ENCODE measurements at places on chromosomes 6 and 20. TPM values are rescaled to one million over a fixed set of nuclear protein-coding genes. Genes with fewer than 3 reads are reported as not detected.

DNA sequence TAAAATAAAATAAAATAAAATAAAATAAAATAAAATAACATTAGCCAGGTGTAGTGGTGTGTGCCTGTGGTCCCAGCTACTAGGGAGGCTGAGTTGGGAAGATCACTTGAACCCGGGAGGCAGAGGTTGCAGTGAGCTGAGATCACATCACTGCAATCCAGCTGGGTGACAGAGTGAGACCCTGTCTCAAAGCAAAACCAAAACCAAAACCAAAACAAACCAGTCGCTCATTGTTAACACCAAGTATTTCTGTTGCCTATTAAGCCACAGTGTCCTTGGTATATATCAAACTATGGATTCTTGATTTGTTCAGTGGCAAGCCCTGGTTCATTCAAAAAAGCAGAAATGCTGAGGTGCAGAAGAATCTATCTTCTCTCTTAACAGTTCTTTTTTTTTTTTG, 65.7 kb downstream of the PYGB start:
- no peak for DNase-seq

AARS2 gene
- 7.5 TPM for polyA plus RNA-seq

DNA sequence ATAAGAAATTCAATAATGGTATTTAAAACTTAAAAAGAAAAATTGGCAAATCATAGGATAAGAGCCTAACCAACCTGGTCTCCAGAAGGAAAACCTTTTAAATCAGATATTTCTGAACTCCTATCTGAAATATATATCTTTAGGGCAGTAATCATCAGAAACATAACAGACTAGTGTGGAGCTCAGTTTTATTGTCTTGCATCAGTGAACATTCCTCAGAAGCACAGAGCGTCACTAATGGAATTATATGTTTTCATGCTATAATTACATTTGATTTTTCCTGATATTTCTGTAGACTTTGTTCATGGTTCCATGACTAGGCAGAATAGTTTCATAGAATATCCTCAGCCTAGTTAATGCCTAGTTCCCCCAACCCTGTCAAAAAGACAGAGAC, 262.2 kb downstream of the EYA4 start:
- DNase-seq: no peak

DNA sequence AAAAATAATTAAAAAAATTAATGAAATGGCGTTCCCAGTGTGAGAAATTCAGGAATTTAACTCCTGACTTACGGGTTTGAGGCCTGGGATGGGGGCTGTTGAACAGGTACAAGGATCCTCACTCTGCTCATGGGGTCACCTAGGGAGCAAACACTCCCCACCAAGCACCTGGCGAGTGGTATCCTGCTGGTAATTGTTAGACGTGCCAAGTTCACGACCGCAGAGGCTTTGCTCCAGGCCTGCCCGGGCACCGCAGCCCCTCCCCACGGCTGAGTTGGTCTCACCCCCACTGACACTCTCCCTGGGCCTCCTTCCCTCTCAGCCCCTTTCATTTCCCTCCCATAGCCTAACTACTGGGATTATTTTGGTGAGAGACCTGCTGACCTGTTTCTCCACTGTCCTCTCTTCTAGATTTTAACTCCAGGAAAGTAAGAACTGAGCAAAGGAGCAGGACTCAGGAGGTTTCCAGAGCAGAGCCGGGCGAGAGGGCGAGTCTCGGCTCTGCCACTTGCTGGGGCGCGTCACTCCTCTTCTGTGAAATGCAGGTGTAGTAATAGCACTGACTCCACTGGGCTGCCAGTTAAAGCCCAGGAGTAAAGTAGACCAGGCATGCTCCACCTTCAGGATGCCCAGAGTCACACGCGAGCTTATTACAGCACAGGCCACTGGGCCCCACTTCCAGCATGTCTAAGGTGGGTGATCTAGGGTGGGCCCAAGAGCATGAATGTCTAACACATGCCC, 22.8 kb downstream of the BMP7 start:
- no peak for DNase-seq

- no peak for DNase-seq
Measured at GRCh38 chr6:65816991-65817390, 110.0 kb upstream of the EYS start.

PCNA gene
- polyA plus RNA-seq: 56.8 TPM

DNA sequence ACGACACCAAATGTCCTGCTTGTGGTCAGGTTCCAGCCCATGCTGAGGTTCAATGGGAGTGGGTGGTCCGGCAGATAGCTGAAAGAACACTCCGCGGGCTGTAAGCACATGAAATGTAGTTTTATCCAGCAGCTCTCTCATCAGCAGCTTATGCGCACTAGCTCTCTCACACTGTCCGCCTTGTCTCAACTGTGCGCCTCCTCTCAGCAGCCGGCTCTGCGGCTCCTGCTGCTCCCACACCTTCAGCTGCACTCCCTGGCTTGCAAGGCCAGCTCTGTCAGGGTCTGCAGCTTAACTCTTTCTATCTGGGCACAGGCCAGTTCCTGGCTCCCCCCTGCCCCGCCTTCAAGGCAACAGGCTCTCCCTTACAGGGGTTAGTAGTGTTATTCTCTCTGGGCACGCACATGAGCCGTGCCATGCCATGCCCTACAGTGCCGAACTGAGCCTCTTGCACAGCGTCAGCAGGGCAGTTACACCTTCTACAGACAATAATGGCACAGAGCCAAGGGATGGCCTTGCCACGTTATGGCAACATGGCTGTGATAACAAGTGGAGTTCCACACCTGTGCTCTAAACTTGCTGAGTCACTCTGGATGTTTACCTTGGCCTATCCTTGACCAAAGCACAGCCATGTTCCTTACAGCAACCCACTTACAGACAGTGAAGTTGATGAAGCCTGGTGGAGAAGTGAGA, 84.0 kb upstream of the LRFN2 start:
- DNase-seq: no peak

- no peak for DNase-seq
Measured at GRCh38 chr20:1874450-1875182, 20.6 kb upstream of the SIRPA start.

DNA sequence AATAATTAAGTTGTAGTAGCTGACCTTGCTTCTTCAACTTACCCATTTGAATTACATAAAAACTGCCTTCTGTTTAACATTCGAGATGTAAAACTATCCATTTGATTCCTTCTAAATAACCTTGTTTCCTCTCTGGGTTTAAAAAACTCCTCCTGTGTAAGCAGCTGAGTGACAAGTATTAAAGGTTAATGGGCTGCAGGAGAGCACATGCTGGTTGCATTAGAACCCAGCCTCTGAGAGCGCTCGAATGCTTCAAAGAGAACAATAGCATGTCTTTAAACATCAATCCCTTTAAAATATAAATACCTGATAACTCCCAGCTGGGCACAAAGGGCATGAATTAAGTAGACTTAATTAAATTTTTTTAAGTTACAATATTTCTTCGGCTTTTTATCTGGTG, 215.8 kb downstream of the EYA4 start:
- no peak for DNase-seq

DNA sequence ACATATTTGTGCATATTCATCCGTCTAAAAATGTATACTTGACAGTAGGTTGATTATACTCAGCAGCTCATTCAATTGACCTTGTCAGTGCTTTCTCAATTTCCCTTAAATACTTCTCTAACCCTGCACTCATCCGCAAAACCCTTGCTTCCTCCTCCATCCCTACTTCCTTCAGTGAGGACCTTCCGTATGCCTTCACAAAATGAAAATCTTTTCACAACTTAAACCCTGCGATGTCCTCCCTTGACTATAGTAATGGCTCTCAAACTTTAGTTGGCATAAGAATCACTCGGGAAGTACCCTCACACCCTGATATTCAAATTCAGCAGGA, 5.2 kb downstream of the MBOAT1 start:
- no peak for DNase-seq

DNA sequence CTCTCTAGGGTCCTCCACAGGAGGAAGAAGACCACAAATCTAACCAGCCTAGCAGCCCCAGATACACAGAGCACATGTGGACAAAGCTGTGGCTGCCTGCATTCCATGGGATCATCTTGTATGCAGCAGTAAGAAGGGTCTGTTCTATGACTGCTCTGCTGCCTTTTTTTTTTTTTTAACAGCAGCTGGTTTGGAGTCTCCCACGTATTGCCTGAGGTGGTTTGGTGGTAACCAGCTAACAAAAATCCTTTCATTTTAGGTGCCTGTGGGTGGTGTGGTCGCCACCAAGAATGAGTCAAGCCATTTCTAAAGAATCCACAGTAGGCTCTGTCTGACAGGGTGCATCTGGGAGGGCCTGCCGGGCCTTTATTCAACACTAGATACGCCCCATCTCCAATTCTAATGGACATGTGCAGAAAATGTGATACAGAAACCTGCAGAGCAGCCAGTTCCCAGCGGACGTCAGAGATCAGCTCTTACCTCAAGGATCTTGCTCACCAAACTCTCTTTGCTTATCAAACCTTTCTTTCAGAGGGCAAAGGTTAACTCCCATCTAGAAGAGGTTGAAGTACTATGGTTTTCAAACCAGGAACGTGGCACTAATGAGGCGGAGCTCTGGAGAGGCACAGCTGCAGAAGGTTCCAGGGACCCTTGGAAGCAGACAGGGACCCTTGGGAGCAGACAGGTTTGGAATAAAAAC, 32.0 kb downstream of the GNAS-AS1 start:
- no peak for DNase-seq

- no peak for DNase-seq
Measured at GRCh38 chr6:110116258-110116657, 63.2 kb downstream of the WASF1 start.

TNFRSF6B gene
- polyA plus RNA-seq: 35.6 TPM

DNA sequence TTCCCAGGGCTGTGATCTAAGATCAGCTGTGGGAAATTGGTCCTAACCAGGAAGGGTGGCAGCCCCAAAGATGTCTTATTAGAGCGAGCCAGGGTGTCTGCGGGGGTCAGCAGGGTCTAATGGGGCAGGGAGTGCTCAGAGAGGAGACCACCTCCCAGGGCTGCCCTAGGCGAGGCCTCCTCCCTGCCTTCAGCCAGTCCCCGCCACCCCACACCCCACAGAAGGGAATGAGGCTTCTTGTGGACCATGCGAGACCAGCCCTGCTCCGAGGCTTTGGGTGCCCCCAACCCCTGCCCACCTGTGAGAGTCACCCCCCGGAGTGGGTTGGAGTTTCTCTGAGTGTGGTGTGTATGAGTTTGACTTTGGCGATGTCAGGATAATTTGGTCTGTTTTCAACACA, 37.8 kb downstream of the SYNJ2 start:
- DNase-seq: no peak

DNA sequence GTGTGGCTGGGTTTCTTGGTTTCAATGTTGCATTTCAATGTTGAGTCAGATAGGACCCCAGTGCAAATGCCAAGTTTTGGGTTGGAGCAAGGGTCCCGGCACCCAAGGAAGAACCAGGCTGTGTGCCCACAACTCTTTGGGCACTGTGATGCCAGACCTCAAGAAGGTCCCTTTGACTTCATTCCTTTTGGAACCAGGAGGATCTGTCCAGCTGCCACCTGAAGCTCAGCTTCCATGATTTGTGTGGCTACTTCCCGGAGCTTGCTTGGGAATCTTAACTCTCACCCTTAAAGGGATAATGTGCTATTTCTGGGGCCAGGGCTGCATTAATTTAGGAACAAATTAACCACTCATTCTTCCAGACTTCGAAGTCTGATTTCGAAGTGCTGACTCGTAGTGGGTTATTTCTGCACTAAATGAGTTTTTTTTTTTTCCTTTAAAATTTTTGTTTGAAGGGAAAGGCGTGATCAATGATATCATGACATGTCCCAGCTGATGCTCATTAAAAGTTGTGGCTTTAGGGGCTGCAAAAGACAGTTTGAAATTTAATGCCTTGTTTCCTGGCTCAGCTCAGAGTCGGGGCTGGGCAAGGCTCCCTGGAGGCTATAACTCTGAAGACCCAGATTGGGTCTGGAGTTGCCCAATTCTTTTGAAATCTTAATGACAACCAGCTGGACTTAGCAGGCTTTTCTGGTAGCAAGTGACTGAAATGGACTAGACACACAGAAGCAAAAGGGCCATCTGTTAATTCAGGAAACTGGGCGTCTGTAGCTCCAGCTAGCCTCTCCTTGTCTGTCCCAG, 24.0 kb upstream of the PHACTR3 start:
- no peak for DNase-seq

DNA sequence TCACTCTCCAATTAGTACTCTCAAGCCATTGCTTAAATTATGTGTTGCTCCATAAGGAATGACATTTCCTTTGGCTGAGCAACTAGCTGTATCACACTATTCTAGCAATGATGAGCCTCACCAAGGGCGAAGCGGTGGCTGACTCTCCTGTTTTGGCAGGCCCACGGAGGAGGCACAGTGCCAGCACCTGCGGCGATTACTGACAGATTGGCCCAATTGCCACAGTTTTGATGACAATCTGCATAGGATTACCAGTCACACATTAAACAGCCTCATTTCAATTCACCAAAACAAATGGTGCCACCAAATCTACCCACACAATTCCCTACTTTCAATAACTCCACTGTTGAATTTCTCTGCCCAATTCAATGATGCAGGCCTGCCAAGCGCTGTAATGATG, 286.9 kb downstream of the PTPRK start:
- DNase-seq: no peak

DNA sequence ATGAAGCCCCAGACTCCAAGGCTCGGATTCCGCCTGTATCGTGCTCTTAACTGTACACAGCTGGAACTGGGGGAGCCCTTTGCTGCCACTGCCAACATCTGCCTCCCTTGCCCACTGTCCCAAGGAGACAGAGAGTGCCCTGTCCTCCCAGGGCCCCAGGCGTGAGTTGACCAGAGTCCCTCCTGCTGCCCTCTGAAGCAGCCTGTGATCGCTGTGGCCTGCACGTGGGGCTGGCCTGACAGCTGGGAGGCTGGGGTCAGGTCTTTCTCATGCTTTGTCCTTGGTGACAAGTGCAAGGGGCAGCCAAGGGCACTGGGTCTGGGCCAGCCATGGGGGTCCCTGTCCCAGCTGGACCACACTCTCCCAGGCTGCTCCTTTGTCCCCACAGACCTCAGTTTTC, 44.3 kb downstream of the KIAA1755 start:
- DNase-seq: no peak

MEI4 gene
- polyA plus RNA-seq: 0.01 TPM

- no peak for DNase-seq
Measured at GRCh38 chr6:53894091-53894490, 99.3 kb downstream of the LRRC1 start.

DNA sequence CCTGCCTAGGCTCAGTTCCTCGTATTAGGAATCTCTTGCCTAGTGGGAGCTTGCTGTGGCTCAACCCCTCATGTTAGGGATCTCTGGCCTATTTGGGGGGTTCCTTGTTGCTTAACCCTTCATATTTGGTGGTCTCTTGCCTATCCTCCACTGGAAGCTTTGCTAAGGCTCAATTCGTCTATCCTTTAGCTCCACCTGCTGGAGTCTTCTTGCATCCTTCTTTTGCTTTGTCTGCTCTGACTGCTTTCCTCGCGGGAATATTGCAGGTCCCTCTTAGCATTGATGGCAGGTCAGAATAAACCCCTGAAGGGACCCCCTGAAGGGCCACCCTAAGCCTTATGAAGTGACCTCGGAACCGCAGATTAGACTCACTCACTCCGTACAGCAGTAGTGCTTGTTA, 203.0 kb upstream of the TBX18 start:
- DNase-seq: no peak

GRCh38 chr20:62745279-62745951, 36.8 kb downstream of the NTSR1 start:
- no peak for DNase-seq

TDRD6 gene
- 0.13 TPM for polyA plus RNA-seq
